Bronchial epithelial cell (primary cell): ENCODE measurements at places on chromosomes 12 and 14. TPM values are rescaled to one million over a fixed set of nuclear protein-coding genes. Genes with fewer than 3 reads are reported as not detected.

The KCNMB4 gene
- 0.26 and 0.79 TPM in 2 replicates for total RNA-seq

The LAG3 gene
- total RNA-seq: not detected in 2 replicates

The GLIPR1L1 gene
- not detected in 2 replicates for total RNA-seq

The PTCSC3 gene
- total RNA-seq: not detected in 2 replicates

The EEF1AKMT3 gene
- total RNA-seq: 4.5 and 7.1 TPM in 2 replicates

The PTGR2 gene
- total RNA-seq: 5.8 and 7.2 TPM in 2 replicates

The KLRC2 gene
- total RNA-seq: not detected in 2 replicates

DNA sequence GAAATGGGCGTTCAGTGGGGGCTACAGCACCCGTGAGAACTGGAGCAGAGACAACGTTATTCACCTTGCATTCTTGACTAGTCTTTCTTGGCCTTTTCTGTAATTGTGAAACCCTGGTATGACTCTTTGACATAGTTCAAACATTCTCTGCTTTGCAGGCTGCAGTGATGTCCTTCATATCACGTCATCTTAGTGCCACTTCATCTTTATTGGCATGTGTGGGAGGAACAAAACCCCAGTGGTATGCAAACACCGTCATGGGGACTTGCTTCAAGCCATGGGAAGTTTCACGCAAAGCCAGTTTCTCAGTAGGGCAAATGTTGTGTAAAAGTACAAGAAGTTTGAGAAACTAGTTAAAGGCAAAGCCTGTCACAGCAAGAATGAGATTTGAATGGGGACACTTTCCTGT, 20.2 kb upstream of the DUSP16 start:
- peak; percentile 90 for DNase-seq

DNA sequence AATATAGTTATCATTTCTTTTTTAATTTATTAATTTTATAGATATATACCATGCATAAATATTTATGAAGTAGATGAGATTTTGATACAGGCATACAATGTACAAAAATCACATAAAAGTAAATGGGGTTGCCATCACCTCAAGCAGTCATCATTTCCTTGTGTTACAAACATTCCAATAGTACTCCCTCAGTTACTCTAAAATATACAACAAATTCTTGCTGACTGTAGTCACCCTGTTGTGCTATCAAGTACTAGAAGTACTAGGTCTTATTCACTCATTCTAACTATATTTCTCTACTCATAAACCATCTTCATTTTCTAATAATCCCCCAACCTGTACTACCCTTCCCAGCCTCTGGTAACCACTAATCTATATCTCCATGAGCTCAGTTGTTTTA, 432.6 kb upstream of the SYT1 start:
- DNase-seq: peak; percentile 10

GRCh38 chr14:104926619-104927431, 2.1 kb downstream of the PLD4 start:
- no peak for DNase-seq

GRCh38 chr12:13052421-13052820, 8.2 kb downstream of the FAM234B start:
- no peak for DNase-seq

GRCh38 chr14:65789363-65789762, 376.8 kb downstream of the FUT8 start:
- no peak for DNase-seq

DNA sequence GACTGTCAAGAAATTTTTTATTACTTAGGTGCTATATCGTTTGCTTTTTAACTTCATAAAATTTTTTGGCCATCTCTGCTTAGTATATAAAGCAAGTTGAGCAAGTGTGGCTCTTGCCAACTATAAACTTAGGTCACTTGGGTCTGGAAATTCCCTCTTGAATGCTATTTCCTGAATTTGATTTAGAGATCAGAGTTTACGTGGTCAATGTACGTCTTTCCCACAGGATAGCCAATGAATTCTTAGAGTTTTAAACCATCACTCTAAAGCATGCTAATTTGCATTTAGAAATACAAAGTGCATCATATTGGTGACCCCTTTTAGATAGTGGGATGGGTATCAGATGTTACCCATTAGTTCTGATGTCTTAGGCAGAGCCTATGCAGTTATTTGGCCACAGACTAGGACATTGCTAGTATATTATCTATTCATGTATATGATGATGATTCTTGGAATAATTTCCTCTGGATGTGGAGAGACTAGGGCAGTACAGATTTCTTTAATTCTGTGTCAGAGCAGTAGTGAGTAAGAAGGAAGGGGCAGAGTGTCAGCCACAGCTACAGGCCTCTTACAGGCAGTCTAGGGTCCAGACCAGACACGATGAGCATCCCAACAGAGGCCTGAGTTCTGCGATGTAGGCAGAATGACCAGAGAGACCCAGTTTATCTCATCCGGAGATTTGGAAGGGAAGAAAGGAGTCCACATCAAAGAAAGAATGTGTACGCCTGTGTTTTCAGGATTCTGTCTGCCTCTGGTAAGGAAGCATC, 30.3 kb downstream of the SCN8A start:
- DNase-seq: no peak
